ENCODE measurements at places on chromosomes 1 and 21. TPM values are rescaled to one million over a fixed set of nuclear protein-coding genes. Genes with fewer than 3 reads are reported as not detected.

DNA sequence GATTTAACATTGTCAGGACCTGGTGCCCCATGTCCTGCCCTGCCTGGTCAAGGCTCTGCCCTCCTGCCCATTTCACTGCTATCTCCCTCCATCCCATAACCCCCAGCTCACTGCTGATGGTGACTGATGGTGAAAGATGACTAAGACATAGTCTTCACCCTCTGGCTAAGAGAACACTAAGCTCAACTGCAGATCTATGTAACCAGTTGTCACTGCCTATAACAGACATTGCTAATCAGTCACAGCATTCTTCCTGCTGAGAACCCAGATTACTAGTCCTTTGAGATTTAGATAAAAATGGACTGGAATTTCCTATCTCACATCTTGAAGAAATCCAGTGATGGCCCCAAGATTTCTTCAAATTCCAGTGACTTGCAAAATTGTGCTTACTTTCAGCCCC is 8.0 kb upstream of the ZNF362 start:
- no peak for DNase-seq

DNA sequence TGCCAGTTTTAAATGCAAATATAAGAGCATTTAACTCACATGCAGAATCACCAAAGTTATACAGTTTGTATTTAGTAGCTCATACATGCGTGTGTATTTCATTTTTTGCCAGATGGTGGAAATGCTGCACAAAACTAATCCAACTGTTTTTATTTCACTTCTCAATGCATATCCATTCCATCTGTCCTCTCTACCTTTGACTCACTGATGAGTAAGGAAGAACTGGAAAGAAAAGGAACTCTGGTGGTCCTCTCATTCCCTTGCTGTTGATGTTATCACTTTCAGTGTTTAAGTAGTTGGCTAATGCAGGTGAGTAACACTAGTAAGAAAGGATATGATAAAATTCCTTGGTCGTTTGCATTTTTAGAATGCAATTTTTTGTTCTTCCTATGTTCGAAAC is 5.7 kb upstream of the SLC1A7 start:
- no peak for DNase-seq

TMEM240 gene
- 4.6 TPM for total RNA-seq

DNA sequence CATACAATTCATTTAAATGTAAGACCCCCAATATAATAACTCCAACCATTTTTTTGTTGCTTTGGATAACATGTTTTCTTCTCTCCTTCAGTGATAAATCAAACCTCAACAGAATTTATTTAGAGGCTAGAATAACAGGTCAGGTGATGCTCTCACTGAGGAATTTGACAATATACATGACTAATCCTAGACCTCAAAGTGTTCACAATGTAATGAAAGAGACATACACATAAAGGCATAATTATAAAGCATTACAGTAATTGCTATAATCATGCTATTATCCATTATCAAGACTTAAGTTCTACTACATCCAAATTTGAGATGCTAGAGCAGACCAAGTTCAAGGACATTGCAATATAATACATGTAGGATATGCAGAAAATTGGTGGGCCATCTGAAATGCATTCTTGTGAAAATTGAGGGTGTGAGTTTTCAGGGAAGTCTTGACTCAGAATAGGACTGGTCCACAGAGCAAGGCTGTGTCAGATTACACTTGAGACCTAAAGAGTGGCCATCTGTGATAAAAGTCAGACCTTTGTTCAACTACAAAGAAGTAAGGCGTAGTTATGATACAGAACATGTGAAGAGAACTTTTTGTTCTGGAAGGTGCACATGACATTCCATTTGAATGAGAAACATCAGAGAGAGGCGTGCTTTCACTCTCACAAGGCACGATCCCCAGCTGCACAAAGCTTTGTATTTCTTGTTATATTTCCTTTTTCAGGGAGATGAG is 45.5 kb downstream of the UTP25 start:
- no peak for DNase-seq

DIO1 gene
- not detected for total RNA-seq

DNA sequence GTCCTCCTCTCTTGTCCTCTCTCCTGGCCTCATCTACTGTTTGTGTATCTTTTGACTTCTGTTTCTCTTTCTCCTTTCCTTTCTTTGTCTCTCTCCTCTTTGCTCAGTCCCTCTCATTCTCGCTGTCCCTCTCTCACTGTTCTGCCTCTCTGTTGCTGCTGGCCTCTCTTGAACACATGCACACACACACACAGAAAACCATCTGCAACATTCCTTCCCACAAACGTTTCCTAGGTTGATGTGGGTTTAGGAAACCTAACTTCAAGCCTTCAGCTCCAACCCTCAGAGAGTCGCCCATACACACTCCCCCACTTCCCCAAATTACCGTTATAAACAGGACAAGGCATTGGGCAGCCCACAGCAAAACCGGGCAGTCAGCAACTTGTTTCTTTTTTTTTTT is 10.9 kb upstream of the SSBP3 start:
- no peak for DNase-seq

EPRS1 gene
- total RNA-seq, result 72.5 TPM

All from left cardiac atrium (tissue), 4 donors.